ENCODE measurements at places on chromosomes 16 and 17.

DNA sequence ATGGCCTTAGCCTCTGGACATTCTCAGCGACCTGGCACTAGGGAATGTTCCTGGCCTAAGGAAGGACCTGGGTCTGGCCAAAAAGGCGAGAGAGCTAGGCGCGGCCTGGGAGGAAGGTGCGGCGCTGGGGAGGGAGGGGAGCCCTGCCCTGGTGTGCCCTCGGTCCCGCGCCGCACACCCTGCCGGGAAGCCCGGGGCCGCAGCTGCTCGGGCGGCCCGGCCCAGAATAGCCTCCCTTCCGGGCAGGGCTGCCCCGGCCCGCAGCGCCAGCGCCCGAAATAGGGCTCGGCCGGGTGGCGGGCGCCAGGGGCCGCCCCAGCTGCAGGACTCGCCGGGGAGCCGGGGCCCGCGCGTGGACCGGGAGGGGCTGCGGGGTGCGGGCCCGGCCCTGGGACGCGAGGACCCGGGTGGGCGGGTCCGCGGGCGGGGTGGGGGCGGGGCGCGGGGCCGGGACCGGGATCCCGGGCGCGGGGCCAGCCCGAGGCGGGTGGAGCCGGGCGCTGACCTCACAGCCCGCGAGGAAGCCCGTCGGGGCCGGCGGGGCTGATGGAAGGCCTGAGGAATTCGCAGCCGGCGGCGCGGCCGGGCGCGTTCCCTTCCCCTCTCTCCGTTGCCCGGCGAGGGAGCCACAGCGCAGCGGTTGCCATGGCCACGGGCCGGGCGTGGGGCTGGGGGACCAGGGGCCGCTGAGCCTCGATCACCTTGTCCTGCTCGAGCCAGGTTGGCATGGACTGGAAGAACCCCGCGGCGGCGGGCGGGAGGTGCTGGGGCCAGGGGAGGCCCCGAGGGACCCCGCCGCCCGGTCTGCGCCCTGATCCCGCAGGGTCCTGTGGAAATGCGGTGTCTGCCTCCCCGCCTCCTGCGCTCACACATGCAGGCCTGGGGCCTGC is 18.1 kb downstream of the SOCS3 start:
- no peak for DNase-seq

- DNase-seq: no peak
Observed at GRCh38 chr17:80545499-80545826, 825 bp downstream of the RPTOR start.

DNA sequence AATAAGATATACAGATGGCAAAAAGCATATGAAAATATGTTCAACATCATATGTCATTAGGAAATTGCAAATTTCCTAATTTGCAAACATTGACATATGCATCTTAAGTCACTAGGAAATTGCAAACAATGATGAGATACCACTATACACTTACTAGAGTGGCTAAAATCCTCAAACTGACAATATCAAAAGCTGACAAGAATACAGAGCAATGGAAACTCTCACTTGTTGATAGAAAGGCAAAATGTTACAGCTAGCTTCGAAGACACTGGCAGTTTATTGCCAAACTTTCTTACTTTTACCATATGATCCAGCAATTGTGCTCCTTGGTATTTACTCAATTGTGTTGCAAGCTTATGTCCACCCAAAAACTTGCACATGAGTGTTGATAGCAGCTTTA is 5.0 kb upstream of the IL4R start:
- DNase-seq: no peak

GRCh38 chr16:56855201-56855600 is 9.8 kb upstream of the SLC12A3 start:
- DNase-seq: no peak

DNA sequence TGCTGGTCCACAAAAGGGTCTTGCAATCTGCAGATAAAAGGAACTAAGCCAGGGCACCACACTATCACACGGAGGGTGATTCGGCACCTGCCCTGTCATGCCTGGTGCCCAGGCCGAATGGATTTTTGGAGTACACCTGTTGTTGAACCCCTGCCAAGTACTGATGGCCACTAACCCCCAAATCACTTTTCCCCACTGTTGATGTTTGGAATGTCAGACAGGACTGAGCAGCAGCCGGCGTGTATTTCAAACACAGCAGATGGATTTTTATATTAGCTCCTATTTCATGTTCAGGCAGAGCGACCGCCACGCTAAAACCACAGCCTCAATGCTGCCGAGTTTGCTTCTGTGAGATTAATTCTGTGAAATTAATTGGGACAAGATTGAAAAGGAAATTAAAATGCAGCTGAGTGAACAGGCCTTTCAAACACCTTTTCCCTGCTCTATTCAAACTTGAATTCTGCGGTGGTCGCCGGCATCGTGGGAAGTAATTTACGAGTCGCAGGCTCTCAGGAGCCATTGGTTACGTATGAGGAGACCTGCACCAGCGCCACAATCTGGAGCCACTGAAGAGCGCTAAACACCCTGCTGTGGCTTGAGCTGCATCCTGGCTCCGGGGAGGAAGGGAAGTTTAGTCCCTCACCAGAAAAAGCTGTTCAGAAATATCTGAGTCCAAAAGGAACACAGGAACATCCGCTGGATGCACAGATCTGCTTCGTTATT is 48.5 kb downstream of the SNX11 start:
- DNase-seq: no peak

- no peak for DNase-seq
Observed at GRCh38 chr17:74332763-74333283, 6.8 kb downstream of the KIF19 start.

- no peak for DNase-seq
Observed at GRCh38 chr17:5544115-5544514, 40.2 kb downstream of the NLRP1 start.

DNA sequence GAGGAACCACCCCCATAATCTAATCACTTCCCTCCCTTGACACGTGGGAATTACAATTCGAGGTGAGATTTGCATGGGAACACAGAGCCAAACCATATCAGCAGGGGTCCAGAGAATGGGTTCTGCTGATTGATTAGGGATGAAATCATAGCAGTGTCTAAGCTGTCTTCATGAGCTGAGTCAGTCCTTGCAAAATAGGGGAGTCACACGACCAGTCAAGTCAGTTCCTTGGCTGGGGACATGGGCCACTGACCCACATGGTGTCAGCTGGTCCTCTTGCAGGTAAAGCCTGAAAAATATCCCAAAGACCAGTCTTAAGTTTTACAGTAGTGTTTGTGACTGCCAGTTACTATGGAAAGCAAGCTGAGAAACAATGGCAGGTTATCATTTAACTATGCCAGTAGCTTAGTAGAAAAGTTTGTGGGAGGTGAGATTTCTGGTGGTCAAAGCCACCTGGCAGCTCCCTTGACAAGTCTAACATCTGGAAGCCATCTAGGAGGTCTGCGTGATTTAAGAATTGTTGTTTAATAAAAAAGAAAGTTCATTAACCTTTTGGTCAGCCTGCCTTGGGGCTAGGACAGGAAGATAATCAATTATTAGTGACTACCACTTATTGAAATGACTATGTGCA is 15.7 kb upstream of the ATF7IP2 start:
- DNase-seq: no peak

DNA sequence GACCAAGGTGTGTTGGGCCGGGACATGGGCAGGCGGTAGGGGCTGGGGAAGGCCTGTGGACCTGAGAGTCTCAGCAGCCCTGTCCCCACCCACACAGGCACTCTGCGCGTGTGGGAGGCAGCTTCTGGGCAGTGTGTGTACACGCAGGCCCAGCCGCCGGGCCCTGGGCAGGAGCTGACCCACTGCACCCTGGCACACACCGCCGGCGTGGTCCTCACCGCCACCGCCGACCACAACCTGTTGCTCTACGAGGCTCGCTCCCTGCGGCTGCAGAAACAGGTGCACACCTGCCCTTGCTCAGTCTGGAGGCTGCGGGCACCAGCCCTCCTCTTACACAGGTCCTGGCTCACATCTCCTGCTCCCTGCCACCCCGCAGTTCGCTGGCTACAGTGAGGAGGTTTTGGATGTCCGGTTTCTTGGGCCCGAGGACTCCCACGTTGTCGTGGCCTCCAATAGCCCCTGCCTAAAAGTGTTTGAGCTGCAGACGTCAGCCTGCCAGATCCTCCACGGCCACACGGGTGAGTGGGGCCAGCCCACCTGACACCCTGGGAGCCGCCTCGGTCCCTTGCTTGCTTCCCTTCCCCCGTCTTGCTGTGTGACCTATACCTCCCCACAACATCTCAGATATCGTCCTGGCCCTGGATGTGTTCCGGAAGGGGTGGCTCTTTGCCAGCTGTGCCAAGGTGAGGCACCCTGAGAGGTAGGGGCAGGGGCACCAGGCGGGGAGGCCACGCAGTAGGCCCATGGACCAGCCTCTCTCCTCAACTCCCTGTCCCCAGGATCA is 3.8 kb downstream of the TBL3 start:
- DNase-seq: no peak

GRCh38 chr16:73058616-73059409 is 10.9 kb upstream of the ZFHX3 start:
- DNase-seq: no peak

DNA sequence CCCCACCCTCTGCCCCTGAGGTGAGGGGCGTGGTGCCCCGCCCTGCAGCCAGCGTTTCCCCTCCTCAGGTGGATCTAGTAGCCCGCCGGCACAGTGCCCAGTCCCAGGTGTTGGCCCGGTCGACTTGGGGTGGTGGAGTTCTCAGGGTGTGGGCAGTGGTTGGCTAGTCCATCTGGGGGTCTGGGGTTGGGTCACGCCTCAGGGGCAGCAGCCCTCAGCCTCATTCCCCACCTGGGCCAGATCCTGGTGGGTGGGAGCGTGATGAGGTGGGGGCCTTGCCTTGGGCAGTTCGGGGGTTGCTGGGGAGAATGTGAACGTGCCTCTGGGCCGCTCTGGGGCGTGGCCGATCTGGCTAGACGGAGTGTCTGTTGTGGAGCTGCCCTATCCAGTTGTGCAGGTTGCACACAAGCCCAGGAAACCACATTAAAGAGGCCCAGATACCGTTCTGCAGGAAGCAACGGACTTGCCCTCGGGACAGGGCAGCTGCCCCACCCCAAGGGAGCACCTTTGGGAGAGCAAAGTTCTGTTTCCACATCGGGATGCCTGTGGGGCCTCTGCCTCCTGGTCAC is 32.0 kb downstream of the GSE1 start:
- DNase-seq: no peak

- DNase-seq: no peak
Observed at GRCh38 chr17:59668816-59669215, 38.4 kb downstream of the PTRH2 start.

DNA sequence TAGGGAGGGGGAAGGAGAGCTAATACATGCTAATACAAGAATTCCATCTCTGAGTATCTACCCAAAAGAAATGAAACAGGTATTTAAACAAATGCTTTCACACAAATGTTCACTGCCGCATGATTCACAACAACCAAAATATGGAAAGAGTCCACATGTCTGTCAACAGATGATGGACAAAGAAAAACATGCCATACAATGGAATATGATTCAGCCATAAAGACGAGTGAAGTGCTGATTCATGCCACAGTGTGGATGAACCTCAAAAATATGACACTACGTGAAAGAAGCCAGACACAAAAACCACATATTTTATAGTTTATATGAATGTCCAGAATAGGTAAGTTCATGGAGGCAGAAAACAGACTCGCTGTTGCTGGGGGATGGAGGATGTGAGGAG is 321.4 kb downstream of the FOXL1 start:
- no peak for DNase-seq

GRCh38 chr17:352421-353212 is at the start of gene RPH3AL:
TSS of gene RPH3AL (minus strand) at chr17:352807. CDS start at chr17:327543, 25,264 bp downstream.
- DNase-seq: no peak

- no peak for DNase-seq
Observed at GRCh38 chr16:4825196-4825595, 21.9 kb downstream of the GLYR1 start.
